ENCODE measurements at places on chromosomes 1 and 21.

- DNase-seq = no peak
These were observed 7.7 kb downstream of the ARHGEF2 start for GRCh38 chr1:155970531-155971167.

DNA sequence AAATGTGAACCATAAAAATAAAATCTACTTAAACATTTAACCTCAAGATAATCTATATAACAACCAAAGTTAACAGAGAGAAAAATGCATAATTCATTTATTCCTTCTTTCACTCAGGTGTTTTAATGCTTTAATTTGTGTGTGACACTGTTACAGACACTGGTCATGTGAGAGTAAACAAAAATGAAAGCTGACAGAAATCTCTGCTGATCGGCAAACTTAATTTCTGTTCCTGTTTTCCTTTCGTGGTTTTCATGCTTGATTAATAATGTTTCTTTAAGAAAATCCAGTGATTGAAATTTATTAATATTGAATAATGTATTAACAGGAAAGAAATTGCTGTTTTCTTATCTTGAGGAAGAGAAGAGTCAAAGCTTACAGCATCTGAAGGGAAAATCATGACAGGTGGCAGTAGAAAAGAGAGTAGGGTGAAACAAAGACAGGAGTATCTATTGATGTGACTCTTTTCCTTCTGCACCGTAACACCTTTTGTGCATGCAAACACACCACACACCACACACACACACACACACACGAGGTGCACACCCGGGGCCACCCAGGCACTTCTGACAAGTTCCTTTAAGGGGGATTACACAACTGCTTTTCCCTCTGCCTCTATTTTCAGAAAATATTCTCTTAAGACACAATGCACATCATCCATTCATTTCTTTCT lies 1.6 kb downstream of the OR2AK2 start:
- DNase-seq = no peak

DNA sequence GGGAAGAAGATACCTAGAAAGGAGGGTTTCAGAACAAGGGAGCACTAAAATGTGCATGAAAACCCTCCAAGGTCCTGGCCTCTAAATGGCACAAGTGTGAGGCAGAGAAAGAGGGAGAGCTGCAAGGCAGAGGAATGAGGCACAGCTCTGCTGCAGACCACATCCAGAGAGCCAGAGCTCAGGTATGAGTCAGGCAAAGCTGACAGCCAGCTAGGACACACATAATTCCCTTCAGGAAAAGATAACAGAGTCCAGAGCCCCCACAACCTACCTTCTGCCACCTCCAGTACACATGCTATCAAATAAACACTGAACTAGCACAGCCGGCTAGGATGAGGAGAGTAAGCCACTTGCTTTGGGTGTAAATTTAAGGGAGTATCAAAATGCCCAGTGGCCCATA lies 62.2 kb downstream of the HSF2BP start:
- DNase-seq = no peak

DNA sequence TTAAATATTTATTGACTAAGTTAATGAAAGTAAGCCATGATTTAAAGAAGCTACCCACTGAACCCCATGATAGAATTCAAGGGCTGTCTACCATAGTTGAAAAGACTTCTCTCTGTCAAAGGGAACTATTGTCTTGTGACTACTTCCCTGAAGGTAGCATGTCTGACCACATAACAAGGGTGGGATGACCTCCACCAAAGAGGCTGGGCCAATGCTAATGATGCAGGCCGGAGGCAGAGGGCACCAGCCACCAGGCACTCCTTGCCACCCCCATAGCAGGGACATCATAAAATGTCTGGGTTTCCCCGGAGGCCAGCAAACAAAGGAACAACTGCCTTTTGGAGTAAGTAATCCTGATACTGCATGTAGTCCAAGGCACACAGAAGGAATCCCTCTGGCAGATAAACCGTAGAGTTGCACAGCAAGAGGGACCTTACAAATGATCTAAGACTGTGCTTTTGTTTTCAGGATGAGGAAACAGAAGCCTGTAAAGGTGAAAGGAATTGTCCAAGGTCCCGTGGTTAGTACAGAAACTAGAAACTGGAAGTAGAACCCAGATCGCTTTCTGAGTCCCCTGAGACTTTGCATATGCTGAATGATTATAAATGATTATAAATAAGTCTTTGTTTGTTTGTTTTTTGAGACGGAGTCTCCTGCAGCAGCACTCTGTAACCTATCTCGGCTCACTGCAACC lies 33.5 kb upstream of the ITPKB start:
- DNase-seq = no peak

- no peak for DNase-seq
These were observed 9.4 kb upstream of the CAPN9 start for GRCh38 chr1:230737622-230738262.

GRCh38 chr1:119870917-119871596 lies 25.3 kb downstream of the ADAM30 start:
- DNase-seq = peak; percentile 12

DNA sequence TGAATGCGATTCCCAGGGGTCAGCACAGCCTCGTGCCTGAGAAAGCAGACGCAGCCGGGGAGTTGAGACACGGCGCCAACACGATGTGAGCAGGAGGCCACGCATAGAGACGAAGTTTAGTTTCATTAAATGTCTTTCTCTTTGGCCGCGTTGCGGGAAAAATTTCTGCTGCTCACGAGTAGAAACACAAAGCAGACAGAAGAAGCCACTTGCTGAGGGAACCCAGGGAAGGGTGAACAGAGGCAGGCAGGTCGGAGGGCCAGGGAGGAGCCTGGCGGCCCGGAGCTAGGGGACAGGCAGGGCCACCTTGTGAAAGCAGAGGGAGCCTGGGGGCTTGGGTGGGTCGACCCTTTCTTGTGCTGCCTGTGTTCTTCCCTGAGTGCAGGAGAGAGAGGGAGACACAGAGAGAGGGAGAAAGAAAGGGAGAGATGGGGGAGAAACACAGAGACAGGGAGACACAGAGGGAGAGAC lies 33.2 kb downstream of the POFUT2 start:
- no peak for DNase-seq

DNA sequence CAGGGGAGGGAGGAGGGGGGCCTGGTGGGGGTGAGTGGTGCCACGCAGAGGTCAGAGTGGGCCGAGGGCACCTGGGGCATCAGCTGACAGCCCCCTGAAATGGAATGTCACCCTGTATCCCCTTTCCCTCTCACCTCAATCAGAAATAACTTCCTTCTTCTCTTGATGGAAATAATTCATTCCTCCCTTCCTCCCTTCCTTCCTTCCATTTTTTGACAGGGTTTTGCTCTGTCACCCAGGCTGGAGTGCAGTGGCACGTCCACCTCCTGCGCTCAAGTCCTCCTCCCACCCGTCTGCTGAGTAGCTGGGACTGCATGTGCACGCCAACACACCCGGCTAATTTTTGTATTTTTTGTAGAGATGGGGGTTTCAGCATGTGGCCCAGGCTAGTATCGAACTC lies 48.4 kb upstream of the LRRC3 start:
- no peak for DNase-seq

- no peak for DNase-seq
These were observed 104.9 kb upstream of the RUNX3 start for GRCh38 chr1:25034736-25035522.

DNA sequence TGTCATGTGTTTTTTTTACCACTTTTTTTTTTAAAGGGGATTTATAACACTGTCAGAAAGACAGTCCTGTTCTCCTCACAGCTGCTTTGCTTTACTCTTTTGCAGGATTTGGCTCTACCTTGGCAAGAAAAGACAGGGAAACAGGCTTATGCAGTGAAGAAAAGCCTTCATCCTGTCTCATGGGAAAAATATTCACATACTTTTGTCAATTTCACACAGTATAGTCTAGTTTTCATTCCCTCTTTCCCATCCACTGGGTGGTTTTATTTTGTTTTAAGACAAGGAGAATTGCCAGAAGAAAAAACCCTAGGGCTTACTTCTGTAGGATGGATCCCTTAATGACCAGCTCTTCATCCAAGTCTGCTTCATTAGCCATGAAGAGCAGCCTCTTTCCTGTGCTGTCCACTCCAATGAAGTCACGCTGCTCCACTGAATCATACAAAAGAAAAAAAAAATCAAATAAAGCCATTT lies 60.0 kb downstream of the EIF2B3 start:
- DNase-seq = no peak

- DNase-seq = no peak
These were observed 382 bp downstream of the TRMT1L start for GRCh38 chr1:185156288-185156853.

- no peak for DNase-seq
These were observed 33.1 kb downstream of the PRDM2 start for GRCh38 chr1:13732971-13733667.

- no peak for DNase-seq
These were observed 224.8 kb upstream of the KCNK2 start for GRCh38 chr1:214857716-214858115.

- DNase-seq = no peak
These were observed 272.6 kb upstream of the FMN2 start for GRCh38 chr1:239819096-239819495.

DNA sequence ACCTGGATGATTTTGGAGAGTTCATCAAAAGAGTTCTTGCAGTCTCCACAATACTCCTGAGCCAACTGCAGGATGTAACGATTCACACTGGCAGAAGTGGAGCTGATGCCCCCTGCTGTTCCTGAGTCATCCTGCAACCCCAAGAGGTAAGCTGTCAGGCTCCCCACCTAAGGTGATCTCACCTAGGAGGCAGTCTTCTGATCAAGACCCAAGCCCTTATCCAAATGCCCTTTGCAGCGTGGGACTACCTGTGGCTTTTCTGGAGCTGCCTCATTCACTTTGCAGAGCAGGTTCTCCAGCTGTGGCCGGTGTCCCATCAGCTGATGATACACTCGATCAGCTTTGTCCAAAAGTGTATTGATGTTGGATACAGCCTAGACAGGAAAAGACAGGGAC lies 96.4 kb downstream of the UBR4 start:
- DNase-seq = no peak

- DNase-seq = no peak
These were observed 25.6 kb downstream of the MATN1 start for GRCh38 chr1:30697571-30698376.

DNA sequence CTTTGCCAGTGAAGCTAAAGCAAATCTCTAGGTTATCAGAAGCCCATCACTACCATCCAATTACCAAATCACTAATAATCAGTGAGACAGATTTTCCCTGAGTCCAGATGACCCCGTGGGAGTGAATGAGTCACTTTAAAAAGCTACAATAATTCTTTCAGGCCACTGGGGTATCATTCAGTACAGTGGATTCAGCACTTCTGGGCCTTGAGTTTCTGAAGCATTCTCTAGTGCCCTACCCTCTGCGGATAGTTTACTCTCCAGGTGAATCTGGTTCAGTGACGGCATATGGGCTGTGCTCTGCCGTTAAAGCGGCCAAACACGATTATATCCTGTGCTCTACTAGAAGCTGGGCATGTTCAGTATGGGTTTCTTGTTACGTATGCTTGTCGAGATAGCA lies 26.1 kb downstream of the NR5A2 start:
- no peak for DNase-seq

DNA sequence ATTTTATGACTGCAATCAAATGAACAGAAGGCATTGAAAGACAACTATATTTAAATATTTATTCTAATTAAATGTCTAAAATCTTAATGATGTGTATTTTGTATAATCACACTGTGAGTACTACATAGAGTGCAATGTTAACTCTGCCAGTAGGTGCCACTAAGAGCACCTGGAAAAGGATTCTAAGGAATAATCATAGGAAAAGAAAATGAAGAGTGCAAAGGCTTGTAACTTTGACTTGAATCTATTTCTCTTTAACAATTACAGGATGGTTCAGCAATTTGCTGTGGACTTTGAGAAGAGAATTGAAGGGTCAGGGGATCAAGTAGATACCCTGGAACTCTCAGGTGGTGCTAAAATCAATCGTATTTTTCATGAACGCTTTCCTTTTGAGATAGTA lies 200.4 kb downstream of the DNM3 start:
- DNase-seq = no peak

- DNase-seq = no peak
These were observed 35.9 kb upstream of the SAMSN1 start for GRCh38 chr21:14581902-14582457.

DNA sequence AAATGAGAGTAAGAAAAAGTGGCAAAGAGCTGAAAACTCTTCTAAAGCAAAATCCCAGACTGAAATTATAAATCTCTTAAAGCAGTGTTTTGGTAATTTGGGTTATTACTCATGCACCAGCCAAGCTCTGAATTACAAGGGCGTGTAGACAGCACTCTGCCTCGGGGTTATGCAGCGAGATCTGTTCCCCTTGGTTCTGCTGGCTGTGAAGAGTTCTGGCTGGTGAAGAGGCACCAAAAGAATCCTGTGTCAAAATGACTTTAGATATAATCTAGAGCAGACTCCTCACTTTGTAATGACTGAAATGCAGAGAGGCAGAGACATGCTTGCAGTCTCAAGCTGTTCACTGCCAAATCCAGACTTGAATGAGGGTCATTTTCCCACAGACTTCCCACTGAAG lies 461.8 kb upstream of the CXADR start:
- no peak for DNase-seq

GRCh38 chr1:147611021-147611426 lies 59.3 kb downstream of the ACP6 start:
- DNase-seq = no peak

DNA sequence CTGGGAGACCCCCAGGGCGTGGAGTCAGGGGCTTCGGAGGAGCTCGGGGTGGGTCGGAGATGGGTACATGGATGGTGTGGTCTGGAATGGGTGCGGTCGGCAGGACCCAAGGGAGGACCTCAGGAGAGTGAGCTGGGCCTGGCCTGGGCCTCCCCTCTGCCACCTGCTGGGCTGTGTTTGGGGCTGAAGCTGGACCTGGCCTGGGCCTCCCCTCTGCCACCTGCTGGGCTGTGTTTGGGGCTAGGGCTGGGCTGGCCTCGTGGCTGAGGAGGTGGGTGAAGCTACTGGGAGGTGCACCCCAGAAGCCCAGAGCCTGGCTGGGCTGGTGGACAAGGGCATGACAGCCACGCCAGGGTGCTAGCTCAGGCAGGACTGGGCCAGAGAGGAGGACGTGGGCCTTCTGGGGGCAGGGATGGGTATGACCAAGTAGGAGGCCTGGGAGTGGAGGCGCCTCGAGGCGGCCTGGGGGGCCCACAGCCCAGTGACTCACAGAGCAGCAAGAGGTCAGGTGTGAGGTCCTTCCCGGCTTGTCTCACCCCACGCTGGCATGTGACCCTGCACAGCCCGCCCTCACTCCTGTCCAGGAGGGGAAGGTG lies 14.5 kb downstream of the SAMD11 start:
- DNase-seq = no peak

DNA sequence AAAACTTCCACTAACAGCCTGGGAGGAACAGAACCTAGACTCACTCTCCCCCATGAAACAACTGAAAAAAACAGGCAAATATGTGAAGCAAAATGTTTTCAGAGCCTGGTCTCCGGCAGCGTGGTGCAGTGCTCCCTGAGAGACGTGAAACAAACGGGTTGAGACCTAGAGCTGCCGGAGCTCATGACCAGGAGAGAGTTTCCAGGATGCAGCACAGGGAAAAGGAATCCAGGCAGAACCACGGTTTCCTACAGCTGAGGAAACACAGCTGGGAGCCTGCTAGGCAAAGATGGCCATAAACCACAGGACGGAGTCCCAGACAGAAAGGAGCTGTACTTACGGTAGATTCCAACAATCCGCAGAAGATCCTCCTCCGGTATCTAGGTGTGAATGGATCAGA lies 20.2 kb upstream of the SLC19A1 start:
- no peak for DNase-seq

- DNase-seq = no peak
These were observed 20.0 kb downstream of the CDC73 start for GRCh38 chr1:193141804-193142203.

GRCh38 chr1:153856763-153857162 lies 66.0 kb downstream of the GATAD2B start:
- DNase-seq = no peak

Measured in activated T-helper 9 cell treated with anti-CD3 and anti-CD28 coated beads, Interleukin-2, amount 50 U/mL, for 16 hours (primary cell).